Midbrain (tissue), 1 donor: ENCODE measurements at places on chromosomes 4 and X.

- DNase-seq, result no peak
Observed at GRCh38 chr4:42638321-42638720, 18.6 kb downstream of the ATP8A1 start.

DNA sequence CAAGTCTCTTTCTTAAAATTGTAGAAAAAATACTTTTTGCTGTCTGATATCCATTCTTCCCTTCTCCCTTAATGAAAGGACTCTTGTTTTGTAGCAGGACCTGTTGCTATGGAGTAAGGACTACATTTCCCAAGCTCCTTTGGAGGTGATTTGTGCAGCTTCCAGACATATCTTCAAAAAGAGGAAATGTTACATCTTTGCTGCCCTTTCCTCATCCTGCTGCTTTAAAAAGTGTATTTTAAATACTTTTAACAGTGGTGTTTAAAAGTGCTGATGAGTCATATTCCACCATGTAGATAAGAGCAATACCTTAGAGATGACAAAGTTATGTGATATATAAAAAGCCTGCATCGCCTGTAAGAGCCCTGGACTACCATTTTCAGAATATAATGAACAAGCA, 98.7 kb downstream of the CFAP299 start:
- DNase-seq, result no peak

DNA sequence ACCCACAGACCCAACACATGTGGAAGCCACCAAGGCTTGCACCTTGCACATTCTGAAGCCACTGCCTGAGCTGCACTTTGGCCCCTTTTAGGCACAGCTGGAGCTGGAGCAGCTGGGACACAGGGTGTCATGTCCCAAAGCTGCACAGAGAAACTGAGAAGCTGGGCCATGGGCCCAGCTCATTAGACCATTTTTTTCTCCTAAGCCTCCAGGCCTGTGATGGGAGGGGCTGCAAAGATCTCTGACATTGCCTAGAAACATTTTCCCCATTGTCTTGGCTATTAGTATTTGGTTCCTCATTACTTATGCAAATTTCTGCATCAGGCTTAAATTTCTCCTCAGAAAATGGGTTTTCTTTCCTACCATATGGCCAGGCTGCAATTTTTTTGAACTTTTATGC, 447.4 kb upstream of the HS3ST1 start:
- no peak for DNase-seq

GRCh38 chr4:127491571-127491970, 141.2 kb upstream of the INTU start:
- no peak for DNase-seq

DNA sequence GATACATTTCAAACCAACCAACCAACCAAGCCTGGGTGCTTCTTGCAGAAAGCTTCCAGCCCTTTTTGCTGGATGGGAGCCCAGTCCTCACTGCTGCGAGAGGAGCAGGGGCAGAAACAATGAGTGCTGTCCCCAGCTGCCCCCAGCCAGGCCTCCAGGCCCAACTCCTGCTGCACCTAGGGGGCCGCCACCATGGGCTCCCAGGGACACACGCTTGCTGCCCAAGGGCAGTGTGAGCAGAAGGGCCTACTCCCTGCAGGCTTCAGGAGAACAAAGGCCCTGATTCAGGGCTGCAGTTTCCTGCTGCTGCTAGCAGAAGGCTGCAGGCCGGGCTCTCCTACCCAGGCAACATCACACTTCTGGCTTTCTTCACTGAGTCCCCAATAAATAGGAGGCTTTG, 37.7 kb upstream of the ENPP6 start:
- DNase-seq, result peak; percentile 71

GRCh38 chrX:88735835-88736234, 11.2 kb upstream of the CPXCR1 start:
- no peak for DNase-seq

- peak; percentile 64 for DNase-seq
Observed at GRCh38 chr4:18020671-18021469, 685 bp downstream of the LCORL start.

DNA sequence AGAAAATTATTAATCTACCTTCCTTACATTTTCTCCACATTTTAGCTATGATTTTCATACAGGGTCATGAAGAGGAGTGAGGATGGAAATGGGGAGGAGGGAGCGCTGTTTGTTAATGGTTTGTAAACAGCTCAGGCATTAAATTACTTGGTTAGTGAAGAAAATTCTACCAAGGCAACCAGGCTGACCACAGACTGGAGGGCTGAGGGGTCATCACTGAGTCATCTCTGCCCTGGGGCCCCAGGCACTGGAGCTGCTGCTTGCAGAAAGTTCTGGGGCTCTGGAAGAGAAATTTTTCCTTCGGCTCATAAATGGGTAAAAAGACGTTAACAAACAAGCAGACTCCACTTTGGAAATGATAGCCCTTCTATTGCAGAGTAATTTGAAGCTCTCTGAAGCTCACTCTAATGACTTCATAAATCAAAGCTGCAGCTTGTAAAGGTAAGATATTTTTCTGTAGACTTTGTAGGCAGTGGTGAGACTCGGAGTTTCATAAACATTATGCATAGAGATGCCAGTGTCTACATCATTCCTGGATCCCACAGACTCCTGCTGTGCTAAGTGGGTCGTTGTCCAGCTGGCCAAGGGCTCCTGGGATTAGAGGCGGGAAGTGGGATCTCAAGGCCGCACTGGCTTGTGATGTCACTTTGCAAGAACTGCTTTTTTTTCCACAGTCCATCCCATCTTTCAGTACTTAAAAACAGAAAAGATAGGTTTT, 159.6 kb downstream of the PTTG2 start:
- DNase-seq, result no peak

GRCh38 chr4:2961811-2962441, 1.3 kb downstream of the NOP14 start:
- no peak for DNase-seq

GRCh38 chr4:140343303-140343702, 30.1 kb upstream of the SCOC start:
- no peak for DNase-seq

GRCh38 chr4:139808808-139809756, 143.5 kb downstream of the MGST2 start:
- DNase-seq, result no peak

- DNase-seq, result peak; percentile 32
Observed at GRCh38 chr4:127783955-127784770, 2.0 kb downstream of the HSPA4L start.

GRCh38 chr4:17613761-17614415, 553 bp upstream of the MED28 start:
- DNase-seq, result no peak

- DNase-seq, result no peak
Observed at GRCh38 chrX:10759141-10759799, 138.9 kb upstream of the MID1 start.

DNA sequence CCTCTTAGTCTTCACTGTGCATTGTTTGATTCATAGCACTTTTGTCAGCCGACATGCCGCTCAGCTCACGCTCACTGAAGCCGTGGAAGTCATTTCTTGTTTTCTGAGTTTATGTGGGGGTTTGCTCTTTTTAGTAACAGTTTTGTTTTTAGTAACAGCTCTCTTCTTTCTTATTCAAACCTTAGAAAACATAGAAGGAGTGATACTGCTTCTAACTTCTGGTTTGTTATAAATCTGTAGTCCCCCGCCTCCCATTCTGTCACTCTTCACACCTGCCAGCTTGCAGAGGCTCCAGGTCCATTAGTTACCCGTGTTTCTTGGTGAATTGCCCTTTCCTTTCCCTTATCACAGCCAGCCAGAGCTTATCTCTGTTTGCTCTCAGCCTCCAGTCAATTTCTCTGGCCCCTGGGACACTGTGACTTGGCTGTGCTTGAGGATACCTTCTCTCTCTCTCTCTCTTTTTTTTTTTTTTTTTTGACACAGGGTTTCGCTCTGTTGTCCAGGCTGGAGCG, 50.5 kb downstream of the GRK4 start:
- no peak for DNase-seq

DNA sequence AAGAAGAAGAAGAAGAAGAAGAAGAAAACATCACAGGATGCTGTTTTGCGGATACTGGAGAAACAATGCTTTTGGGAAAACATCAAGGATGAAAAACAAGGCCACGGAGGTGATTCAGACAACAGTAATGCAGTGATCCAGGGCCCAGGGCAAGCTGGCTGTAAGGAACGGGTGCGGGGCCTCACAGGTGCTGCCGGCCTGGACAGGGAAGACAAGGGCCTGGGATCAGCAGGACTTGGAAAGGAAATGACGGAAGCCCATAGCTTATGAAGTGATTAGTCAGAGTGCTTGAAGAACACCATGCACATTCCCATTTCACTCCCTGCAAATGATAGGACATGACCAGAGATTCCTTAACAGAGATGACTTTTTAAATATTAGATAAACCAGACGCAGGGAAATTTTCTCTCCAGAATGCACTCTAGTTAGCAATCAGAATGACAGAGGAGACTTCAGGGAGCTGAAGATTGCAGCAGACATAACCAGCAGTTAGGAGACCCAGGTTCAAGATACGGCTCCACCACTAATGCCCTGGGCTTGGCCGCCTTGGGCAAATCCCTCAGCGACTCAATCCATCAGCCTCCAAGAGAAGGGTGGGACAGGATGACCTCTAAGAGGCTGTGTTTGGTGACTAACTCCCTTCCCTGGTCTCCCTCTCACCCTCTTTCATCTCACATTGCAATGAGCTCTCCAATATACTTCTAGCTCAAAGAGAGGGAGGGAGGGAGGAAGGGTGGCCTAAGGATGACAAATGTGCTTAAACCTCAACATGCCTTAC, 54.1 kb downstream of the APBB2 start:
- DNase-seq, result no peak
